ENCODE measurements at places on chromosomes 16 and 17. TPM values are rescaled to one million over a fixed set of nuclear protein-coding genes. Genes with fewer than 3 reads are reported as not detected.

GLP2R gene
- 1.1 TPM for total RNA-seq

ITGB3 gene
- 0.69 TPM for total RNA-seq

PNMT gene
- total RNA-seq = 0.64 TPM

CHST4 gene
- 17.2 TPM for total RNA-seq

KRTAP4-5 gene
- not detected for total RNA-seq

SLC12A3 gene
- total RNA-seq = 0.05 TPM

GSDMA gene
- total RNA-seq = not detected

SYNGR3 gene
- total RNA-seq = 0.46 TPM

CES1 gene
- total RNA-seq = 12.1 TPM

Data from pancreas (tissue), 10 donors.